ENCODE measurements at places on chromosomes 13 and 19. TPM values are rescaled to one million over a fixed set of nuclear protein-coding genes. Genes with fewer than 3 reads are reported as not detected.
A peak's percentile ranks its signal among the peaks of the same experiment; 100 is the strongest.

Gene ZNF784
- total RNA-seq = 2.8 TPM

- no peak for DNase-seq
Observed at GRCh38 chr13:100755891-100756290, 81.3 kb upstream of the TMTC4 start.

DNA sequence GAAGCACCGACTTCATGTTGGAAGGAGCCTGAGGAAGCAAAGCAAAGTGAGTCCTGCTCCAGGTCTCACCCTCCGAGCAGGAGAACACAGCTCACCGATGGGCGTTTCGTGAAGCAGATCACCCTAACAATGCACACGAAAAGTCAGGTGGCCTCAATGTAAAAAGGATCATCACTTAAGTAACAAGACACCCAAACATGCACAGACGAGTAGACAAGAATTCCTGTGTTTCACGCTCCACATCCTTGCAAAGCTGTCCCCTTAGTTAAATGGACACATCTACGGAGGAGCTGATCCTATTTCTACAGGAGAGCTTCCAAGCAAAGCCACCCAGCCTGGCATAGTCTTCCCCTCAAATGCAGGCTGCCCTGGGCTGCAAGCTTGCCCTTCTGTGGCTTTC is 66.2 kb downstream of the SLC15A1 start:
- no peak for DNase-seq

Gene OR10H1
- not detected for total RNA-seq

Gene TMEM38A
- 2.3 TPM for total RNA-seq

GRCh38 chr13:65623148-65623547 is 1607.0 kb downstream of the PCDH9 start:
- no peak for DNase-seq

GRCh38 chr13:112846411-112847115 is 122.5 kb upstream of the MCF2L start:
- DNase-seq = no peak

- no peak for DNase-seq
Observed at GRCh38 chr13:74444161-74444571, 310.0 kb upstream of the KLF12 start.

- no peak for DNase-seq
Observed at GRCh38 chr13:32663660-32664059, 77.4 kb downstream of the PDS5B start.

GRCh38 chr19:42246922-42247639 is 4.7 kb upstream of the GSK3A start:
- no peak for DNase-seq

DNA sequence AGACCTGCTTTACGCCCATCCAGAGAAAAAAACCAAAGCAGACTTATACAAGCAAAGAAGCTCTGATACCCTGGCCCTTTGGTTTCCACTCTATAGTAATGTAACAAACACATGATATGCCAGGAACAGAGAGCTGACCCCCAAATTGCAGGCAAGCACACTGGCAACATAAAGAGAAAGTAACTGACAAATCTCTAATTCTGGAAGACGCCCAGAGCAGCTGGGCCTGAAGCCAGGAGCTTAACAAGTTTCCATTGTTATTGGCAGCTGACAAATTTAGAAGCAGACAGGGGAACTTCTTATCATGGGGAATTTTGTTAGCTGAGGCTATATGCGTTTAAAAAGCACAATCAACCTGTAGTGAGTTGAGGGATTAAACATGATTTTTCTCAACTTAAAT is 158.0 kb downstream of the DLEU7 start:
- DNase-seq = peak; percentile 74

DNA sequence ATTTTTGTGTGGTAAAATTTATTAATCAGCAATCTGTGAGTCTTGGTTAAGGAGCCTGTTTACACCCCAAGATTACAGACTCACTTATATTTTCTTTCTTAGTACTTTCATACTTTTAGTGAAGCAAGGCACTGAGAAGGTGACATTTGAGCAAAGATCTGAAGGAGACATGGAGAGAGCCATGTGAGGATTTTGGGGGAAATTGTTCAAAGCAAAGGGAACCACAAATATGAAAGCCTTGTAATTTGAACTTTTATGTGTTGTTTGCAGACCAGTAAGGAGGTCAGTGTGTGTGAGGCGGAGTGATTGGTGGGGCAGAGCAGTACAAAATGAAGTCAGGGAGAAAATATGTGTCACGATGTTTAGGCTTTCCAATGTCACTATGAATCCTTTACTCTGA is 140.7 kb upstream of the KLF12 start:
- DNase-seq = no peak

DNA sequence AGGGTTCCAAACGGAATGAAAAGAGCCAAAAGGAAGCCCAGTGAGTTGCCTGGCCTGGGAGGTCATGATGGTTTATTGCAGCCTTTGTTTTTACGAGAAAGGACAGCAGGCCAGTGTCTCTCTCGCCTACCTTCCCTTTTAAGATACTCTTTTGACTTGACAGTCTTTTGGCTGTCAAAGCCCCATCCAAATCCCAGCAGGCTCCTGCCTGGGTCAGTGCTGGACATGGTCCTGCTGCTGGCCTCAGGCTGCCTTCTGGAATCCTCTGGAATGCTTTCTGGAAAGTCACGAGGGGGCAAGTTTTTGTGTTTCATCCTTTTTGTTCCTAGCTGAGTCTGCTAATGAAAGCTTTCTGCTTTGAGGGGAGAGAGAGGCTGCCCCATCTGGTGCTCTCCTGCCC is 444.8 kb downstream of the OLFM4 start:
- no peak for DNase-seq

- DNase-seq = no peak
Observed at GRCh38 chr19:35038623-35039512, 2.7 kb upstream of the HPN start.

- DNase-seq = peak; percentile 98
Observed at GRCh38 chr19:12365236-12366162, at the start of gene ZNF442. Gene ZNF442, minus strand, starts transcription at chr19:12365683. Its CDS starts 2,052 bp downstream, at chr19:12363631.

GRCh38 chr13:40878823-40879222 is 89.4 kb downstream of the SLC25A15 start:
- no peak for DNase-seq

Gene OLFM4
- 1.1 TPM for total RNA-seq

Gene GPR180
- 6.8 TPM for total RNA-seq

Data from sigmoid colon (tissue), 7 donors.